GM23338 (cell line): ENCODE measurements at places on chromosomes 3 and 15.

DNA sequence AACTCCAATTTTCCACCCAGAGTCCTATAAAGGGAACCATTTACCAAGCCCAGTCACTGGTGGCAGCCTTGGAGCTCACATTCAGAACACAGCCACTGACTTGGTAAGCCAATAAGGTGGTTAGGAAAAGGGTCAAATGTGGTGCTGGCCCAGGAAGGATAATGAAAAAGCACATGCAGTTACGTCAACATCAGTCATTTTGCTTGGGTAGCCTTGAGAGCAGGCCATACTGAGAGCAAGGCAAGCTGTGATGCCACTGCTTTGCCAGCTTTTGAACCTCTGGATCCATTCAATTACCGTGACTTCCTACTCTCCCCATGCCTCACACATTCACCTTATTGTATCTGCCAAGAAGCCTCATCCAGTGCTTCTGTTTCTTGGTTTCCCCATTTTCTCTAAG is 253.6 kb downstream of the OPA1 start:
- no peak for DNase-seq

GRCh38 chr3:95044101-95044500 is 981.2 kb downstream of the NSUN3 start:
- DNase-seq, result no peak

DNA sequence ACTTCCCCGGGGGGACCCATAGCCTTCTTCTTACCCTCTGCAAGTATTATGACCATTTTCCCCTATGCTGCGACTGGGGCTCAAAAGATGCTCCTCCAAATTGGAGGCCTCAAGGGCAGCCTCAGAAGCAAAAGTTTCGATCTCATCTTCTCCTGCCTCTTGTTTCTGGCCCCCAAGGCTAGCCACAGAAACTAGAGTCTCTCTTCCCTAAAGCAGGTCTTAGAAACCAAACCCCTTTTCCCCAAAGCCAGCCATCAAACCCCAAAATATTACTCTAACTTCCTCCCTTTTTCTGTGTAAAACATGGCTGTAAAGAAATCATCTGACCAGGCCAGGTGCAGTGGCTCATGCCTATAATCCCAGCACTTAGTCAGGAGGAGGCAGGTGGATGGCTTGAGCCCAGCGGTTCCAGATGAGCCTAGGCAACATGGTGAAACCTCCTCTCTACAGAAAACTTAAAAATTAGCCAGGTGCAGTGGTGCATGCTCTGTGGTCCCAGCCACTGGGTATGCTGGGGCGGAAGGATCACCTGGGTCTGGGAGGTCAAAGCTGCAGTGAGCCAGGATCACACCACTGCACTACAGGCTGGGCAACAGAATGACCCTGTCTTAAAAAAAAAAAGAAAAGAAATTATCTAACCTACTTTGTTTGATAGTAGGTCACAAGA is 36.7 kb upstream of the MFGE8 start:
- no peak for DNase-seq

DNA sequence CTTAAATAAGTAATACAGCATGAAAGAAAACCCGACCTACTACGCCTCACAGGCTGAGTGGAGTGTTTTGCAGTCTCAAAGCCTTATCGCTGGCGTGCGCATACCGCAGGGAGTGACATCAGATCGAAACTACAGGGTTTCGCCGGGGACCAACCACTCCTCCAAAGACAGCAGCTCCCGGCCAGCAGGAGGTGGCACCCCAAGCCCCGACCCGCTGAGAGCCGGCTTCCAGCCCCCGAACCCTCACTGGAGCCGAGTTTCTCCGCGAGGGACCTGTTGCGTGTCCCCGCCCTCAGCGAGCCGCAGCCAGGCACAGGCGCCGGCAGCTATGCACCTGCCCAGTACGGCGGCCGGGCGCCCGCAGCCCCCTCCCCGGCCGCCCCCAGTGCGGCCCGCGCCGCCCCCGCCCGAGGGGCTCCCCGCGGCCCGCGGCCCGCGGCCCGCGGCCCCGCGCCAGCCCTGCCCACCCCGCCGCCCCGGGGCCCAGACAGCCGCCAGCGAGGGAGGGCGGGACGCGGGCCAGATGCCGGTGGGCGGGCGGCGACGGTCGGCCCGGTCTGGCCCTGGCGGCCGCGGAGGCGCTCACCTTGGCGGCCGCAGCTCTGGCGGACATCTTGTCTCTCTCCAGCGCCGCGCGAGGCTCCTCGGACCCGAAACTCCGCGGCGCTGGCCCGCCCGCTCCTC is 710 bp downstream of the TJP1 start:
- peak; percentile 92 for DNase-seq

DNA sequence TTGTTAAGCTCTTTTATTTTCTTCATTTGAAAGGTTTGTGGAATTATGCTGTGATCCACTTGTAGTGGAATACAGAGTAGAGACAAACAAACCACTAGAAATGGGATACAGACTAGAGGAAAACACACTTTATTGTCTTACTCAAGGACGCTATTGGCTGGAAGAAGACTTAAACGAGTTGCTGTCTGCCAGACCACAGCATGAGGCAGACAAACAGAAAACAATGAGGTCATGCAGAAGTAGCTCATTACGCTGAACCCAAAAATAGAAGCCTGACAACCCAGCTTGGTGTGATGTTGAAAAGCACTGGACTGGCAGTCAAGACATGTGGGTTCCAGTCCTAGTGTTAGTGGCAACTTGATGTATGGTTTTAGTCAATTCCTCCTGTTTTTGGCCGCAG is 62.4 kb upstream of the P3H2 start:
- DNase-seq, result peak; percentile 18

- DNase-seq, result no peak
Observed at GRCh38 chr3:28322464-28322863, 26.1 kb upstream of the ZCWPW2 start.

DNA sequence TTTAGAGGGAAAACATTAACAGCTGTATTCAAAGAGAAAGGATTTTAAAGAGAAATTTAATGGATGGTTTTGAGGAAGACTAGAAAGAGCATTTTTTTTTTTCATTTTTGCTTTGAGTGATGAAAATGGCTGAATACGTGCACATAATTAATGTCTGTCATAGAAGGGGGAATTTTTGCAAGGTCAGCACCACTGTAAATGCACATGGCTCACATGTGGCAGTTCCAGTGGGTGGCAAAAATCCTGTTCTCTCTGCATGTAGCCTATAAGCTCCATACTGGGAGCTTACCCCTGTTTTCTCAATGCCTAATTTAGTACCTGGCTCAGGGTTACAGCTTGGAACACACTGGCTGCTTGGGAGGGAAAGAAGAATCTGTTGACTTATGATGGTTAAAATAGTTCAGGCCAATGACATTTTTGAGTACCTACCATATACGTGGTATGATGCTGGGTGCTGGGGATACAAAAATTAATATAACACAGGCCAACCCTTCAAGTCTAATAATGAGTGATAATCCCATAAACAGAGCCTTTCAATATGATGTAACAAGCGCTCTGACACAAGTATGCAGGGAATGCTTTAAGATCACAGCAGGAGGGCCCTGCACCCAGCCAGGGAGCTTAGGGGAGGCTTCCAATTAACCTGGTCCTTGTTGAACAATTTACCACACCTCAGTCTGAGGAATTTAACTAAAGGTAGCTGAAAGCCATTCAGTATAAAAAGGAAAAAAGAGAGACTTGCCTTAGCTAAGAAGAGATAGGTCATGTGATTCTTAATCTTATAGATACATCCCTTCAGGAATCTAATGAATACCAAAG is 33.0 kb downstream of the HSPBAP1 start:
- peak; percentile 92 for DNase-seq

- peak; percentile 54 for DNase-seq
Observed at GRCh38 chr3:138768125-138768524, 66.6 kb downstream of the PIK3CB start.

GRCh38 chr3:173920386-173920785 is 522.8 kb downstream of the NLGN1 start:
- no peak for DNase-seq

GRCh38 chr3:121431726-121432517 is 113.9 kb downstream of the POLQ start:
- DNase-seq, result no peak

DNA sequence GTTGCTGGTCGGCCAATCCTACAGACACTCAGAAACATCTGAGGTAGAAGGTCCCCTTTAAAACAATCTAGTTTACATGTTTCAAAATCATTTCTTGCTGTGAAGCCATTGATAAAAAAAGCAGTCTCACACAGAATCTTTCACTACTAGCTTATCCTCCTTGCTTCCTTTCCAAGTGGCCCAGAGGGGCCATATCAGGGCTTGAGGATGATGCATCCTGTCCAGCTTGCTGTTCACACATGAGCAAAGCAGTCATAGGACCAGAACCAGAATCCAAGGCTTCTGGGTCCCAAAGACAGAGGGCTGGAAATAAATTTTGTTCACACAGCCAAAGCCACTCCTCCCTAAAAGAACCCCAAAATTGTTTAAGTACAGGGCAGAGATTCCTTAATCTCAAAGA is 9.2 kb upstream of the LYZL4 start:
- DNase-seq, result no peak

DNA sequence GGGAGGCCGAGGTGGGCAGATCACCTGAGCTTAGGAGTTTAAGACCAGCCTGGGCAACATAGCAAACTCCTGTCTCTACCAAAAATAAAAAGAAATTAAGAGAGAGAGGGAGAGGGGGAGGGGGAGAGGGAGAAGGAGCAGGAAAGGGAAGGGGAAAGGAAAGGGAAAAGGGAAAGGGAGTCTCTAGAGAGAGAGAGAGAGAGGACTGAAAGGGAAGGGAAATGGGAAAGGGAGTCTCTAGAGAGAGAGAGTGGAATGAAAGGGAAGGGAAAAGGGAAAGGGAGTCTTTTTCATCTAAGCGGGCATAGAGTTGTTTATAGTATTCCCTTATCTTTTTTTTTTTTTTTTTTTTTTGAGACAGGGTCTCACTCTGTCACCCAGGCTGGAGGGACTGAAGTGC is 148.1 kb downstream of the NEO1 start:
- no peak for DNase-seq

GRCh38 chr15:64112073-64112772 is 16.4 kb downstream of the SNX1 start:
- DNase-seq, result no peak

DNA sequence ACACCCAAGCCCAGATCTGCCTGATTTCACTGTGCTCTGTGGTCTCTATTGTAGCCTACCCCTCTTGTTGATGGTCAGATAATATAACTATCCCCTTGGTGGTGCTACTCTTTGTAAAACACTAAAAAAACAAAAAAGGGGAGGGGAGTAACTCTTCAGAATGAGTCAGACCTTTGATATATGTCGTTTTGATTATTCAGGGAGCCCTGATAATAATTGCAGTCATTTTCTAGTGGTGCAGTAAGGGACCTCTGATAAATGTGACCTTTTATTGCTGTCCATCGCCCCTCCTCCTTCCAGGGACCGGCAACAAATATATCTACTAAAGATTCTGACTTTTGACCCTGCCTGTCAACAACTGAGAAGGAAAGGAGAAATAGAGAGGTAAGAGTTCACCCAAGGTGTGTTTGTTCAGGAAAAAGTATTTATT is 45.1 kb upstream of the MAGI1 start:
- no peak for DNase-seq

GRCh38 chr15:75028991-75029377 is 5.6 kb downstream of the PPCDC start:
- peak; percentile 34 for DNase-seq

- peak; percentile 34 for DNase-seq
Observed at GRCh38 chr3:58526515-58526957, 10.5 kb downstream of the ACOX2 start.

DNA sequence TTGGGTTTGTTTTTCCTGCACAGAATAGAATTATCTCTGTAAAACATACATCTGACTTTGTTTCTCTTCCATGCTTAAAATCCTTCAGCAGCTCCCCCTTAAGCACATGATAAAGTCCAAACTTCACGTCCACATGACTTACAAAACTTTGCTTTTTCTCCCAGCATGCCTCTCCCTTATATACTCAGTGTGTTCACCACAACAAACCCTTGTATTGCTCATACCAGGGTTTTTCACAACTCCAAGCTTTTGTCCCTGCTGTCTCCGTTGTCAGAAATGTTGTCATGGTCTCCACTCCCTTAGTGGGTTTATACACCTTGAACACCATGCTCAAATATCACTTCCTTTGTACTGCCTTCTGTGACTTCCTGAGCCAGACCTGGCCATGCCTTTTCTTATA is 91.1 kb upstream of the MITF start:
- DNase-seq, result no peak

DNA sequence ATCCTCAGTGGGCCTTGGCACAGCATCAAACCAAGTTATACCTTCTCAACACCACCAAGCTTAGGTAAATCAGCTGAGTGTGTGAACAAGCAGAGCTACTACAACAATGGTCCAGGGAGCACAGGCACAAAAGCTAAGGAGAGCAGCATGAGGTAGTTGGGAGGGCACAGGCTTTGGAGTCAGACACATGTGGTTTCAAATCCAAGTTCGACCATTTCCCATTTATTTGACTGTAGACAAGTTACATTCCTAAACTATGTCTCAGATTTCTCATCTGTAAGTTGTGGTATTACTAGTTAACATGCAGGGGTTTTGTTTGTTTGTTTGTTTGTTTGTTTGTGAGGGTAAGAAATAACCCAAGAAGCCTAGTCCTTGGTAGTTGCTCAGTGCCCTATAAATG is 46.9 kb downstream of the MLH1 start:
- DNase-seq, result no peak

DNA sequence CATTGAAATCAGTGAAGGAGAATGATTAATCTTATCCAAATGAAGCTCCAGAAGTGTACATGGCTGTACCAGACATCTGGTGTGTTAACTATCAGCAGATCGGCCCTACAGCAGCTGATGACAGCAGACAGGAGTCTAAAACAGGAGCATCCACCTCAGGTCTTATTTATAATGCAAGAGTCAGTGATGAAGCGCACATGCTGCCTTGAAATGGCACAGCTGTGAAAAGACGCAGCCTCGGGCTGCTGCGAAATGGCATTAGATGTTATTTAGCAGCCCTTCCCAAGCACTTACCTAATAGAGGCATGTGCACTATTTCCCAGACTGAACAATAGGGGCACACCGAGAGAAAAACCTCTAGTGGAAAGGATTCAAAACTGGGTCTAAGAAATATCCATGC is 472.3 kb upstream of the CBLB start:
- DNase-seq, result no peak

DNA sequence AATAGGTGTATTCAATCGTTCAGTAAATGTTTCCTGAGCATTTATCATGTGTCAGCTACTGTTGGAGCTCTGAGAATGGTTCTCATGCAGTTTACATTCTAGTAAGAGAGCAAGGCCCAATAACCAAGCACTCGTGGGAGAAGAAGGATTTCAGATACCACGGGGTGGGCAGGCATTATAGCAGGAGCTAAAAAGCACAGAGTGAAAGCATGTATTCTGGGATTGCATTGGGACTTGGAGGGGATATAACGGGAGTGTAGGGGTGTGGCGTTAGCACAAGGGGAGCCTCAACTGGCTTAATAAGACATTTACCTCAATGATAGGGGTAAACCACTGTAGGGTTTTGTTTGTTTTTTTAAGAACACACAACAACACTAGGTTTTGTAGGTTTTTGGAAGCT is 1.6 kb upstream of the SIAH2 start:
- no peak for DNase-seq
